NCI-H2081 treated with DMSO at 0.1 percent for 48 hours (cell line): ENCODE measurements at places on chromosomes 16 and 17.

- no peak for DNase-seq
These were observed 14.9 kb downstream of the FAM222B start for GRCh38 chr17:28827672-28828071.

GRCh38 chr17:72110942-72111318 lies 9.9 kb upstream of the SOX9 start:
- DNase-seq: no peak

DNA sequence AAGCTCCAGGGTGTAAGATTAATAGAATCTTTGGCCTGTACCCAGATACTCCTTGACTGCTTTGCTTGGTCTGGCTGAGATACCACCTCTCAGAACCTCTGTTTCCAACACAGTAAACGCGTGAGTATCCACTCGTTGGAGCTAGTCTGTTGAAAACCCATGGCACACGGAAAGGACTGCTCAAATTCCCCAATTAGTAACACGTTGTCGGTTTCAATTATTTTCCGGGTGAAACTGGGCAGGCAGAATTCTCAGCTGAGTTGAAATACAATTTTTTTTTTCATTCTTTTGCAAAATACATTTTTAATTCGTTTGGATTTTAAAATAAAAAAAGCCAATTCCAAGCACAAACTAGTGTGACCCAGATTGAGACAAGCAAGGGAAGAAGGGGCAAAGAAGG lies 120.5 kb downstream of the MAF start:
- no peak for DNase-seq

DNA sequence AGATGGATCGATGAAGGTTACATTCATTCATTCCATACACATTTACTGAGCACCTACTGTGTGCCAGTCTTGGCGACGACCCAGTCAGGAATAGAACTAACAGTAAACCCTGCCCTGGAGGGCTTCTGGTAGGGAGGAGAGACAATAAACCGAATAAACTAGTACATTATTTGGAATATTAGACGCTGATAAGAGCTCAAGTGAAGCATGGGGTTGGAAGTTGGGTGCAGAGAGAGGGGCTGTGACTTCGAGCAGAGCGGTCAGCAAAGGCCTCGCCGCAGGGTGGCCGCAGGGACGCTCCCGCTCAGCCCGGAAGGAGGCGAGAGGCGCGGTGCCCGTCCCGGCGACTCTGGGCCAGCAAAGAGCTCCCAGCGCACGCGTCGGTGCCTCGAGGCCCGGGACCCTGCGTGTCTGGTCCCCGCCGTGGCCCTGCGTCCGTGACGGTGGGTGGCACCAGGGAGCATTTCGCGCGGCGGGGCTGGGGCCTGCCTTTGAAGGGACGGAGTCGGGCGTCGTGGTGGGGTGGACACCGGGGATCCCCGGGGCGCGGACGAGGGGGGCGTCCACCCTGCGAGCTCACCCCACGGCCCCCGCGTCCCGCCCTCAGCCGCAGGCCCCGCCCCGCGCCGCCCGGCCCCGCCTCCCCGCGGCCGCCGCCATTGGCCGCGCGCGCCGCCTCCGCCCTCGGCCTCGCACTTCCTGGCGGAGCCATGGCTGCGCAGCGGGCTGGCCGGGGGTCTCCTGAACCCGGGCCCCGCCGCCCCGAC lies at the start of gene KLHL36:
TSS of gene KLHL36 (plus strand) at position 684 of the 767 bp plus-strand sequence. CDS start 2,357 bp downstream, outside the sequence.
- no peak for DNase-seq

DNA sequence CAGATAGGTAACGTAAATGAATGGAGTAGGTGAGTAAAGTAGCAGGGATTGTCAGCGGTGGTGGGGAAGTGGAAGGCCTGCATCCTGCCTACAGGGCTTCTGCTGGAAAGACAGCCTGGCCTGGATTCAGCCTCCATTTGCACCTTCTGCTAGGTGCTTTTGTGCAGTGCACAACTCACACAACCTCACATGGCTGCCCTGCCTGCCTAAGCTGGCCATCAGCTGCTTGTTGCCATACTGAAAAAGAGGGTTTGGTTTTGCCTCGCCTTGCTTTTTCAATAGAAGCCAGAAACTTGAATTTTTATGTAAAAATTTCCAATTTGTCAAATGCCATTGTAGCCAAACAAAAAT lies 36.3 kb downstream of the SOST start:
- DNase-seq: no peak

- DNase-seq: no peak
These were observed 79.5 kb upstream of the GNG13 start for GRCh38 chr16:879986-880385.

DNA sequence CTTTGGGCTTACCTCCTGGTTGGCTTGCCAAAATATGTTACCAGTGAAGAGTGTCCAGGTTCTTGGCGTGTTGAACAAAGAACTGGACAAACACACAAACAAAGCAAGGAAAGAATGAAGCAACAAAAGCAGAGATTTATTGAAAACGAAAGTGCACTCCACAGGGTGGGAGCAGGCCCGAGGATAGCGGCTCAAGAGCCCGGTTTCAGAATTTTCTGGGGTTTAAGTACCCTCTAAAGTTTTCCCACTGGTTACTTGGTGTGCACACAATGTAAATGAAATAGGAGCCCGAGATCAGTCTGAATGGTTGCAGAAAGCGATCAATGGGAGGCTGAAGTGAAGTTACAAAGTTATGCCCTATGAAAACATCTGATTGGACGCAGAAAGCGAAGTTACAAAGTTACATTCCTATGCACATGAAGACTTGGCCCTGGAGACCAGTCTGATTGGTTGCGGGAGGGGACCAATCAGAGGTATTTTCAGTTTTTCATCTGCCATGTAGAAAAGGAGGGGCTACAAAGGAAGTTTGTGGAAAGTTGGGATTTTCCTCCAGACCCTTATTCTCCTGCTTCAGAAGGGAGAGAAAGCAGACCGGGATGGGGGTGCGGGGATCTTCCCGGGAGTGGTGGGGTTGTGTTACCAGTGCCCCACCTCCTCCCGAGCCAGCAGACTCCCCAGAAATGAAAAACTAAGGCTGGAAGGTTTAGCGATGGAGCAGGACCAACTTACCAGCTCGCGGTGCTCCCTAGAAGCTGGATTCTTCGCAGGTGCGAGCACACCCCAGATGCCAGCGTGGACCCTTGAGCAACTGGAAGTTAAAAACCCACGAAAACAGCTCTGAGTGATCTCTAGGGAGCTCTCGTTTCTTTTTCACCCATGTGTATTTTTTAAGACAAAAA lies at the start of gene SLFN12:
TSS of gene SLFN12 (minus strand) at position 325 of the 899 bp plus-strand sequence. CDS start 9,472 bp downstream, outside the sequence.
- DNase-seq: no peak

- DNase-seq: no peak
These were observed 32.2 kb downstream of the ACTG1 start for GRCh38 chr17:81480140-81481072.

DNA sequence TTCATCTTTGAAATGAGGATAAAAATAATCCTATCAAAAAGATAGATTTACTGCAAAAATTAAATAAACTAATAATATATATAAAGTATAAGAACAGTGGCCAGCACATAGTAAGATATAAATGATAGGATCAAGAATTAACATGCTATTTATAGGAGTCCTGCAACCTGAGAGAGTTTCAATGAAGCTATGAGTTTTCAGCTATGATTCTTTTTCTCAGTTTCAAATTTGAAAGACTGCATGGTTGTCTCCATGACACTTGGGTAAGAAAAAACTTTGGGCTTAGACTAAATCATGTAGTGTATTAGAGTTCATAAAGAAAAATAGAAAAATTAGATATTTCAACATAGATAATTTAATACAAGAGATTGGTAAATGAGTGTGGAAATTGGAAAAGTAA lies 817.8 kb upstream of the KIF2B start:
- DNase-seq: no peak

DNA sequence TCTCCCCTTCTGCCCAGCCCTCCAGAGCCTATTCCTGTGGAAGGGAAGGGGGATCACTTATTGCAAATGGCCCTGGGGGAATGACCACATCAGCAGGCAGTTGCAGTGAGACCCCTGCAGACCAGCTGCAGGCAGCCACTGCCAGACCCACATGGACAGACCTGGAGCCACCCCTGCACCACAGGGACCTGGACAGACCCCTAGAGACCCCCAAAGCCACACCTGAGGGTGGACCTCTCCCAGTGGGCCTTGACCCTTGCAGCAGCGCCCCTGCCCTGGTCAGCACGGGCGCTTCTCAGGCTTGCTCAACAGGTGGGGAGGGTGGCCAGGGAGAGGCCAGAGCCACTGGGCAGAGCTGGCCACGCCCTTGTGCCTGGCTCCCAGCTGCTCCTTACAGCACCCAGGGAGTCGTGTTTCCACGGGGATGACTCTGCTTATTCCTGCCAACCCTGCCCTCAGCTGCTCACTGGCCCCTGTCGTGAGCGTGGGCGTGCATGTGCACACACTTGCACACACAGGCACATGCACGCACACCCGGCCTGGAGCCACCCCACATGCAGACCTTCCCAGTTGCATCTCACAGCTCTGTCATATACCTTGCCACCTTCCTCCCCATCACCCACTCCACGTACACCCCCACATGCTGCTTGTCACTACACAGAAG lies 1.3 kb upstream of the SCN4A start:
- no peak for DNase-seq

- DNase-seq: no peak
These were observed 762 bp upstream of the CSF3 start for GRCh38 chr17:40014375-40014980.

- DNase-seq: no peak
These were observed 3.8 kb downstream of the TBC1D10B start for GRCh38 chr16:30366511-30366910.

- DNase-seq: no peak
These were observed 10.5 kb downstream of the PRKCA start for GRCh38 chr17:66312912-66313311.

GRCh38 chr17:74872313-74873036 lies at the start of gene FDXR:
Gene FDXR, minus strand, starts transcription at chr17:74872994. Its CDS starts 50 bp downstream, at chr17:74872944.
- no peak for DNase-seq

GRCh38 chr17:17072546-17072945 lies 30.3 kb downstream of the MPRIP start:
- no peak for DNase-seq

- no peak for DNase-seq
These were observed 12.0 kb upstream of the MEOX1 start for GRCh38 chr17:43673516-43674323.

- DNase-seq: no peak
These were observed 30.3 kb downstream of the HMOX2 start for GRCh38 chr16:4506450-4506849.

- DNase-seq: no peak
These were observed 167.1 kb upstream of the MAF start for GRCh38 chr16:79767421-79768275.
